Iris pigment epithelial cell (primary cell): ENCODE measurements at places on chromosomes 12 and 14.

- DNase-seq, result peak; percentile 15
Measured at GRCh38 chr14:53890611-53891101, 66.0 kb downstream of the BMP4 start.

DNA sequence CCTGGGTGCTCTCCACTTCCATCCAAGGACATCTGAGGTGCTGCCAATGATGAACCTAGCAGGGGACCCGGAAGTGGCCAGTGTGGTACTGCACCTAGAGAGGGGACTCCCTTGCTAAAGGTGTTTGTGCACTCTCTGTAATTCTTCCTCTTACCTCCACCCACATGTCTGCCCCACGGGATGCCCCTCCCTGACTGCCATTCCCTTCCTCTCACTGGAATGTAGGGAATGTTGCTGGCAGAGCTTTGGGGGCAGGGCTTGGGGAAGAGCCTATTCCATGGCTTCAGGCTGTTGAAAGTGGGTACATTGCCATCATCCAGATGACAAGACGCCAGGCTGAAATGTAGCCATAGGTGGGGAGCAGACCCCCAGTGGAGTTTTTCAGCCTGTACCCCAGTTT, 153.2 kb downstream of the SMOC1 start:
- no peak for DNase-seq

DNA sequence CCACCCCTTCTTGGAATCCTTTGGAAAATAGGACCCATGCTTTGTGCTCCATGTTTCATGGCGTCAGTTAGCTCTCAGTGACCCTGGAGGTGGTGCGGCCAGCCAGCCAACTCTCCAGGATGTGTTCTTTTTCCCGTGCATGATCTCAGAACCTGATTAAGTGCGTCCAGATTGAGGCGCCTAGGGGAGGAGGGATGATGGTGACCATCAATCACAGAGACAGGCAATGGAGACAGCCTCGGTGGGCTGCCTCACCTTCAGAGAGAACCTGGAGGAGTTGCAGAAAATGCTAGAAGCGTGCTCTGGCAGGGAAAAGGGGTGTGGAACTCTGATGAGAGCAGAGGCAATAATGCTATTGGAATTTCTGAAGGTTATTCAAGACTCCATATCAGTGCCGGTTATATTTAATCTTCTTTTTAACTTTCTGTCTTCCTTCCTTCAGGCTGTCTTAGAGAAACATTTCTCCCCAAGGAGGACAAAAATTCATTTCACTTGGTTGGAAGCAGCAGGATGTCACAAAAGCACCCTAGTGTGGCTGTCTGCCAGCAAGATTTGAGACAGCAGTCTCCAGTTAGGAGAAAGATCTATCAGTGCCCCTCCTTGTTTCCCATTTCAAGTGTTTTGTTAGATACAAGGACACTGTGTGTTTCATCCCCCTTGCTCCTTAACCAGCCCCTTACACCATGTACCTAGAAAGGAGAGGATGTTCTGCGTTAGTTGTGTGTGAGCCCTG, 53.3 kb upstream of the IGF1 start:
- no peak for DNase-seq

GRCh38 chr14:25215607-25216006, 165.7 kb upstream of the STXBP6 start:
- DNase-seq, result no peak
